ENCODE measurements at places on chromosomes 4 and X.

DNA sequence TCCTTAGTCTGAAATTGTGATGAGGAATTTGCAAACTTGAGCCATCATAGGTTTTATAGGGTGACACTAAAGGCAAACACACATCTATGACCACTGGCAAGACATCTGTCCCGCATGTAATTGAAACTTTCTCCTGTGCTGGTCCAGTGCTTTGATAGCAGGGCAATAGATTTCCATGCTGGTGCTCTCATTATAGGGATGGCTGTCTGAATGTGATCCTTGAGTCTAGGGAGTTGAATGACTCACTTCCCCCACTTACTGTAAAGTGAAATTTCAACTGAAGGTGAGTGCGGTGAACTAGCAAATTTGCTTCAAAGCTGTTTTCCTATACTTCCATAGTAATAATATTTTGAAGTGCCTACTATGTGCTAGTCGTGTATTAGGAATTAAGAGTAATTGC lies 1630.0 kb downstream of the STIM2 start:
- no peak for DNase-seq

DNA sequence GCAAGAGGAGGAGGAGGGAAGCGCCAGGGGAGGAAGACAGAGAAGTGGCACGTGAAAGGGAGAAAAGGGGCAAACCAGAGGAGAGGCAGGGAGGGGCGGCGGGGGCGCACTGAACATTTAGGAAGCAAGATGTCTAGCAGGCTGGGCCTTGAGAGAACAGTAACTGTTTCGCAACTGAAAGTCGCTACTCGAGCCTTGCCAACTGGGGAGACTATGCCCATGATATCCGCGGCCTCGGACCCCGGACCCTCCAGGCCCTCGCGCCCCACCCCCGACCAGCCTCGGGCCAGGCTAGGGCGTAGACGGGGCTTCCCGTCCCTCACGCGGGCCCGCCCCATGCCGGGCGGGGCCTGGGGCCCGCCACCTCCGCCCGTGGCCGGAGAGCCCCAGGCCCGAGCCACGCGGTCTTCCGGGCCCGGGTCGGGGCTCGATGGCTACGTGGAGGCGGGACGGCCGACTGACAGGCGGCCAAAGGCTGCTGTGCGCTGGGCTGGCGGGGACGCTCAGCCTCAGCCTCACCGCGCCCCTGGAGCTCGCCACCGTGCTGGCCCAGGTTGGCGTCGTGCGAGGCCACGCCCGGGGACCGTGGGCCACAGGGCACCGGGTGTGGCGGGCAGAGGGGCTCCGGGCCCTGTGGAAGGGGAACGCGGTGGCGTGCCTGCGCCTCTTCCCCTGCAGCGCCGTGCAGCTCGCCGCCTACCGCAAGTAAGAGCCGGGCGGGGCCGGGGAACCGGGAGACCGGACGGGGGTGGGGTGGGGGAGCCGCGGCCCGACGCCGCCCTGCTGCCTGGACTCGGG lies at the start of gene SLC25A43:
SLC25A43 (plus strand) TSS at position 363 of the 798 bp plus-strand sequence; CDS start at position 431, 68 bp downstream.
- DNase-seq = no peak

GRCh38 chr4:16001484-16001858 lies 38.5 kb upstream of the FGFBP2 start:
- peak; percentile 54 for DNase-seq

GRCh38 chr4:42562016-42562415 lies 94.9 kb downstream of the ATP8A1 start:
- DNase-seq = no peak

GRCh38 chr4:118972167-118972566 lies 83.5 kb downstream of the SYNPO2 start:
- DNase-seq = no peak

- DNase-seq = no peak
These were observed 73.5 kb upstream of the CXorf66 start for GRCh38 chrX:140038842-140039241.

GRCh38 chrX:12871257-12871656 lies 4.4 kb downstream of the TLR7 start:
- no peak for DNase-seq

- no peak for DNase-seq
These were observed 32.2 kb downstream of the NFXL1 start for GRCh38 chr4:47882228-47882627.

DNA sequence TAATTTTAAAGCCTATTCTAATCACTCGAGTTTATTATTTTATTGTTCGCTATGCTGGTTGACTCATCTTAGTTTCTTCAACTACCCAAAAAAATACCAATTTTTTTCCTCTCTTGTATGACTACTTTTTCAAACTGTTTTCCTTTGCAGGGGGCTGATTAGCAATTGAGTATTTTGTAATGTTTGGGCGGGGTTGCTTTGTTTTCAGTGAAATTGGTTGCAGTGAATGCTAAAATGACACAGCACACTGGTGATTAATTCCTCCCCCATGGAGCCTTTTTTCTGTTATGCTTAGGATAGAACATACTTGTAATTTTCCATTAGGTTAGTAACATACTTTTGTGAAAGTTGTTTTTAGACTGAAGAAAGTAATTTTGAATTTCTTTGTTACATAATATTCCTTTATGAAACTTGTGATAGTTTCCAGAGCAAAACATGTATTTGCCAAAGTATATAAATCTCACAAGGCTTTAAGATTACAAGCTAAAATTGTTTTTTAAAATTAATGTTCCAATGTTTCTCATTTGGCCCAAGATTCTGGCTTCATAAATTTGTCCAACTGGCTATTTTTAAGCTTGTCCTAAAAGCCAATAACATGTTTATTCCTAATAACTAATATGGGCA lies 120.4 kb downstream of the CHIC1 start:
- DNase-seq = no peak

DNA sequence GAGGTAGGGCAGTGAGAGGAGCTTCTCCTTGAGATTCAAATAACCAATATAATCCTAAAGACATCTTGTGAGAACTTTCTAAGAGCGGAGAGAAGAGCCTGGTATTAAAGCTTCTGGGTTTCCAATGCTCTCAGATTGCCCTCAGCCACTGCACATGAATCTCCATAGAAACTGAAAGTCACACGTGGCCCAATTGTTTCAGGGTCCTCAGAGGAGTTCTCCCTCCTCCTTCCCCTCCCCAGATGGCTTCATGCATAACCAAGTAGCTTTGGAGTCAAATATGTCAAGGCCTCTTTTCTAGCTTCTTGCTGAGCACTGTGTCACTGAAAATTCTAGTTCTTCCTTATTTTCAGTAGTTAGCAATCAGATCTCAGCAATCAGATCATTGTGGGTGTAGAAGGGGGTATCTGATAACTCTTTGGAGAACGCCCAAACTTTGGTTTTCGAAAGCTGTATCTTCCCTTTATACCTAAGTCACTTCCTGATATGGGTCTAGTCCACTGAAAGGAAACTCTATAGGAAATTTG lies 2.2 kb downstream of the BTK start:
- no peak for DNase-seq

GRCh38 chr4:70449220-70449619 lies 22.8 kb upstream of the MUC7 start:
- DNase-seq = no peak

DNA sequence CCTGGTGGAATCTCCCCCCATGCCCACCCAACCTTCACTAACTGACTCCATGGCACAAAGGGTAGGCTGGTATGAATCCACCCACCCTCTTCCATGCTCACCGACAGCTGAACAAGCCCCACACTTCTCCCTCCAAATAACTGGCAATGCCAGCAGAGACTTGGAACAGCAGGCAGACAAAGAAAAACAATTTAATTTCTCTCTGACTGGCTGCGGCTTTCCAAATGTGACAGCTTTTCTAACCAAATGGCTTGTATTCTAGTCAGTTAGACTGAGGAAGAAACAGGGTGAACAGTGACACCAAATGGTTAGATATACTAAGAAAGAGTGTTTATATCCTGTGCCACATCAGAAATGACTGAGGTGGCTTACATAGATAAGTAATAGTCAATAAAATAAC lies 199.3 kb upstream of the ADAMTS3 start:
- DNase-seq = no peak

DNA sequence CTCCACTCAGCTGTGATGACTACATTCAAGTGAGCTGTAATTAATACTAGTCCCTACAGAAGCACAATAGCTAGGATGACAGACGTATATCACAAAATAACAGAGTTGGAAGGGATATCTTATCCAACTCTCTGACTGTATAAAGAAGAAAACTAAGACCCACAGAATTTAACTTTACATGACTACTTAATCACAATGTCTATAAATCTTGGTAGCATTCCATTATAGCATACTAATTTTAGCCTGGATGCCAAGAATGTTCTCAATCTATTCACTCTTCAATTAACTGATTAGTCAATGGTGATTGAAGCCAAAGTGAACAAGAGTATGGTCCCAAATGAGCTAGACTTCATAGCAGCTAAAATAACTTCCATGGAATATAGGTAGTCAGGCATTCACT lies 31.2 kb downstream of the RPS6KA6 start:
- DNase-seq = no peak

- DNase-seq = no peak
These were observed 45.6 kb downstream of the GALNT7 start for GRCh38 chr4:173214231-173214630.

Data from NCI-H1417 (cell line).